Dorsolateral prefrontal cortex (tissue), 122 donors: ENCODE measurements at places on chromosomes 4 and X. TPM values are rescaled to one million over a fixed set of nuclear protein-coding genes. Genes with fewer than 3 reads are reported as not detected.

- no peak for DNase-seq
Observed at GRCh38 chr4:103074744-103075434, 1.7 kb downstream of the SLC9B2 start.

- no peak for DNase-seq
Observed at GRCh38 chrX:123454712-123455431, 270.8 kb downstream of the GRIA3 start.

- no peak for DNase-seq
Observed at GRCh38 chr4:138999666-139000065, 15.9 kb upstream of the NOCT start.

DNA sequence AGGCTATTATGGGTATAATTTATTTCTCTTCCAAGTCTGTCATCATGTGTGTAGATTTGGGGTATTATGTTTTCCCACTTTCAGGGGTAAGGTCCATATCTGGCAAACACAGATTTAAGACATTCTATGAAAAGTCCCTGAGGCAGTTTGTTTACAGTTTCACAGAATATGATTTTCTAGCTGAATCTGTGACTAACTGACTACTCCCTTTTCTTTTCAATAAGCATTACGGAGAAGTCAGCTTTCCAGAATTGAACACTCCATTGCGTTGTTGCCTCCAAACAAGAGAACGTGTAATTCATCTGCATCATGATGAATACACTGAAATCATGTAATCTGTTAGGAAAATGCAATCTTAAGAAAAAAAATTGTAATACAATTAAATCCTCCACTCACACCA, 226.7 kb upstream of the SFRP2 start:
- no peak for DNase-seq

DNA sequence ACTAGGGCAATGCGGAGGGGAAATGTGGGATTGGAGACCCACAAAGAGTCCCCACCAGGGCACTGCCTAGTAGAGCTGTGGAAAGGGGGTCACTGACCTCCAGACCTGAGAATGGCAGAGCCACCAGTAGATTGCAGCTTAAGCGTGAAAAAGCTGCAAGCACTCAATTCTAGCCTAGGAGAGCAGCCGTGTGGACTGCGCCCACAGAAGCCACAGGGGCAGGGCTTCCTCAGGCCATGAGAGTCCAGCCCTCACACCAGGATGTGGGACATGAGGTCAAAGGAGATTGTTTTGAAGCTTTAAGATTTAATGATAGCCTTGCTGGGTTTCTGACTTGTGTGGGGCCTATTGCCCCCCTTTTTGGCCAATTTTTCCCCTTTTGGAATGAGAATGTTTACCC, 379.0 kb downstream of the INPP4B start:
- no peak for DNase-seq

- no peak for DNase-seq
Observed at GRCh38 chrX:10032147-10032546, 65.0 kb downstream of the CLDN34 start.

DNA sequence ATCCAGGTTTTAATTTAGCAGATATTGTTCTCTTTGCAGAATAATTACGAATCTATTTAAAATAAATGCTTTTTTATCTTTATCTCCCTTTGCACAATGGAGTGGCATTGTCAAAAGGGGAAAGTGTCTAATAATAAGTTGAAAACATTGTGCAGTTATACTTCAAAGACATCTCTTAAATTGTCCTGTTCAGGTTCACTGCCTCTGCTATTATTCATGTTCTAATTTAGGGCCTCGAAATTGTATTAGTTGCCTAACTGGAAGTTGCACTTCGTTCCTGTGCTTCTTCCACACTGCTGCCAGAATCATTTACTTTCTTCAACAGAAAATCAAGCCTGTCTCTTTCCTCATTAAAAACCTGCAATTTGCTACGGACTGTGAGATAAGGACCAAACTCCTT, 150.5 kb upstream of the SPRY1 start:
- DNase-seq: no peak

GRCh38 chrX:131779741-131780140, 235.9 kb downstream of the OR13H1 start:
- no peak for DNase-seq

GRCh38 chrX:18449236-18449635, 23.8 kb downstream of the CDKL5 start:
- DNase-seq: no peak

- no peak for DNase-seq
Observed at GRCh38 chr4:2937986-2938385, 25.2 kb downstream of the NOP14 start.

GRCh38 chr4:159197260-159197884, 94.5 kb downstream of the RAPGEF2 start:
- no peak for DNase-seq

DNA sequence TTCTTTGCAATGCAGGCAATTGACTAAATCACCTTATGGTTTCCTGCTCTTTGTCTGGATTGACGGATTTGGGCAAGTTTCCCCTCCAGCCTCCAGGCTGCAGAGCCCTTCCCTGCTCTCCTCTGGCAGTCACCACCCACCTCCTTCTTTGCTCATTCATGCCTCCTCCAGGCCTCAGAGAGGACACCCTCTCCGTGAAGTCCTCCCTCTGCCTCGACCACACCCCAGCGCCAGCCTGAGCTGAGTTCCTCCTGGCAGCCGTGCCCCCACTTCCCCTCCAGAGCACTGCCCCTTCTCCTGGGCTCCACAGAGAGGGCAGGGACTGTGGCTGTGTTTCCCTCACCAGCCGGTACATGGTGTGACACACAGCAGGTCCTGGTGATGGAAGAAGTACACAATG, 53.7 kb downstream of the DCTD start:
- no peak for DNase-seq

- no peak for DNase-seq
Observed at GRCh38 chr4:1490654-1491327, 84.5 kb upstream of the NKX1-1 start.

- DNase-seq: no peak
Observed at GRCh38 chrX:10831716-10832502, 211.5 kb upstream of the MID1 start.

GRCh38 chr4:128107766-128108165, 46.7 kb downstream of the LARP1B start:
- DNase-seq: no peak

GRCh38 chr4:129614611-129615010, 518.7 kb downstream of the C4orf33 start:
- no peak for DNase-seq

- no peak for DNase-seq
Observed at GRCh38 chrX:103356858-103357257, 552 bp downstream of the TCEAL9 start.

DNA sequence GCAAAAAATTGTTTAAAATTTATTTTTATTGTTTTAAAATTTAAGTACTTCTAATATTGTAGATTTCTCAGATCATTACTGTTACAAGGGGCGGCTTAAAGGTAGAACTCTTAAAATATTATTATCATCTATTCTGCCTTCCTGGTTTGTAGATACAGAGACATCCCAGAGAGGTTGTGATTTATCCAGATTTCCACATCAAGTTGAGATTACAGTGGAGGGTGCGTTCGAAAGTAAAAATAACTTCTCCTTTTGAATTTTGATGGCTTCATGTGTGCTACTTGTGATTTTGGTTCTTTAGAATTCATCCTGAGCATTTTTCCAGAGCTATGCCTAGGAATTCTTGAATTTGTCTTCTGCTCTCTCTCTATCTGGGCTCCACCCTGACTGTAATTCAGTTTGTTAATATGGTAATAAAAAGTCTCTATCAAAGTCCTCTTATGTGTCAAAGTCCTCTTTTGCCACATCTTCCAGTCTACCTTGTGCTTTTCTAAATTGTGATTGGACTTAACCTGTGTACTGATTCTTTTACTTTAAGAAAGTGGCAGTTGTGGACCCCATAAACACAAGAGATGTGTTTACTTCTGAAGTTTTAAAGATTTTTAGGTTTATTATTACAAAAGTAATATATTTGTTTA, 37.2 kb downstream of the CLCN3 start:
- DNase-seq: no peak

- no peak for DNase-seq
Observed at GRCh38 chr4:12881945-12882584, 602.1 kb downstream of the RAB28 start.

DNA sequence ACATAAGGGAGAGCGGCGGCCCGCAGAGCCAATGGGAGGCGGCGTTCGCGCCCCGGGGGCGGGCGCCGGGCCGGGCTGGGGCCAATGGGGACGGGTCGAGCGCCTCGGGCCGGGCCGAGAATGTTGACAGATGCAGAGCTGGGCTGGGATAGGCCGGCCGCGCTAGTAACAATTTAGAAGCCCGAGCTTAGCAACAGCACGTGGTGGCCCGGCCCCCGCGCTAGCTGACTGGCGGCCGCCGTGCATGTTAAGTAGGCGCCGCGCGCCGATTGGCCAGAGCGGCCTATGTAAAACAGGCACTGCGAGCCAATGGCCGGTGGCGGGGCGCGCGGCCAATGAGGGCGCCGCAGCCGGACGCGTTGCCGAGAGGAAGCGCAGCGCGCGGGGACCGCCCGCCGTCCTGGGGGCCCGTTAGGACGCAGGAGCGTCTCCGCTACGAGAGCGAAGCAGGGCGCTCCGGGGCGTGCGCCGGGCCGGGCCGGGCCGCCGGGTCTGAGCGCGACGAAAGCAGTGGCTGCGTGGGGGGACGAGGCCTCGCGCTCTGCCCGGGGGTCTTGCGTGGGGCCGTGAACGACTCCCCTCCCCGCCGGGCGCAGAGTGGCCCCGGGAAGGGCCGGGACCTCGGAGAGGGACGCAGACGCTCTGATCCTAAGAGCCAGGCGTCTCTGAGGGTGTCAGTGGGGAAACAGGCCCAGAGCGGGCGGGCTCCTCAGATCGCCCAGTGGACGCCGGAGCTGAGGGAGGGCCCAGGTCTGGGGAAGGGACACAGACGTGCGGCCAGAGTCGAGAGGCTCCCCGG, 435 bp upstream of the MXD4 start:
- DNase-seq: peak; percentile 100

DNA sequence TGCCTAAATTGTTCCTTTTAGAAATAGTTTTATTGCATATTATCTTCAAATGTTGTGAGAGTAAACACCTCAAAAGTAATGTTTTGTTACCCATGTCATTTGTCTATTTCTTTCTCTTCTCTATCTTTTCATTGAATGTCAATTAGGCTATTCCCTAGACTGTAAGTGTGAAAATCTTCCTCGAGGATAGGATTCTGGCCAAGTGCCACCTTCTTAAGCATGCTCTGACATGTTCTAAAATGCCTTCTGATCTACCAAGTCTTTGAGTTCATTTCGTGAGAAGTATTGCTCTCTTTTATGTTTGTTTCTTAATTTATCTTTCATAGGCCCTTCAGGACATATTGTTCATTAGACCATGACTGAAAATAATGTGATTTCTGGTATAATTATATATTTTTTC, 44.1 kb upstream of the TLL1 start:
- DNase-seq: no peak

- DNase-seq: no peak
Observed at GRCh38 chr4:153814789-153815188, 25.9 kb upstream of the SFRP2 start.

DNA sequence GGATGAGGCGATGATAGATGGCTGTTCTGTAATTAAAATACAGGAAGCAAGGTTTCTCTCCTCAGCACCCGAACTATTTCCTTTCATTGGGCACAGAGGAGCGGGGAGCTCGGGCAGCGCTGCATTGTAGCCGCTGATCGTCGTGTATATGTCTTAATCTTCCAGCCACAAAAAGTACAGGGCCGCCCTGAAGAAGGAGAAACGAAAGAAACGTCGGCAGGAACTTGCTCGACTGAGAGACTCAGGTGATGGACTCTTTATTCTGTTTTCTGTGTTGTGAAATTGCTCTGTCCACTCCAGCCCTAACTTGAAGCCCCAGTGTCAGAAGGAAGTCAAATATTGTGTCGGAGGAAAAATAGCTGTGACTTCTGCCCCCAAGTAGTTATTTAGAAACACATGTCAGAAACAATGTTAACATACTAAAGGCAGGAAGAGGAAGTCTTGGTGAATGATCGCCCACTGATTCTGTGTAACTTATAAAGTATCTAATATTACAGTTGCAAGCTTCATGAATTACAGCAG, 546 bp downstream of the ZRSR2 start:
- no peak for DNase-seq

DNA sequence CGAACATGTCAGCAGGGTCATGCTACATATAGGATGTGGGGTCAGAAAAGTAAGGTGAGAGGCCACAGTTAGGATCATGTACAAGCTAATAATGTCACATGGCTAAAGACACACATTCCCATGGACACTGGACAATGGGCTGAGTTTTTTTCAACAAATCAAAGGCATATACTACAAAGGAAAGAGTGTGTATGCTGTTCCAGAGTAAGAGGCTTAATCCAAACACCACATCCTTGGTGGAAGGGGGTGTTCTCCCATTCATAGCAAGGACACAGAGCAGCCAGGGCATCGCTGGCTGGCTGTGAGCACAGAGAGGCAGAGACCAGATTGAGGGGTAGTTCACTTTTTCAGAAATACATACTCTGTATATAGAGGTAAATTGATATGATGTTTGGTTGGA, 131.7 kb downstream of the MGST2 start:
- no peak for DNase-seq

- DNase-seq: no peak
Observed at GRCh38 chr4:168531305-168531704, 34.5 kb downstream of the PALLD start.

- DNase-seq: no peak
Observed at GRCh38 chr4:26812049-26812714, 48.5 kb upstream of the STIM2 start.

GRCh38 chr4:93031431-93032098, 727.8 kb downstream of the GRID2 start:
- no peak for DNase-seq

DNA sequence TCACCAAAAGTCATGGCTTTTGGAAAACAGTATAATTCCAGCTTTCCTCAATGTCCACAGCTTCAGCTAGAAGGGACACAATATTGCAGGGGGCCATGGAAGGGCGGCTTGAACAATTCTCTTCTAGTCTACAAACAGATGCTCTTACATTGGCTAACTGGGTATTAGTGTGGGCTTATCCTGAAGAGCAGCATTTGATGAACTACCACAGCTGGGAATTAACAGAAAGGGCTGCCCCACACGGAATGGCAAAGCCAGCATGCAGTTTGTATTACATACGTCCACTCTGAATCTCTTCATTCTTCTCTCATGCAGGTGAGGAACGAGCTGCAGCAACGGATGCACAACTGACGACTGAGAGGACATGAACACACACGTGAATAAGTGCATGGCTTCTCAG, 13.0 kb upstream of the PDCL2 start:
- no peak for DNase-seq

GRCh38 chr4:2356123-2357069, 62.0 kb downstream of the ZFYVE28 start:
- no peak for DNase-seq

- no peak for DNase-seq
Observed at GRCh38 chr4:148056879-148057278, 325.0 kb downstream of the ARHGAP10 start.

Gene NOX1
- total RNA-seq: not detected

Gene ATP8A1
- 193 TPM for total RNA-seq

Gene PPBP
- 1.2 TPM for total RNA-seq

Gene TMEM175
- 61.8 TPM for total RNA-seq

Gene CYLC1
- not detected for total RNA-seq

Gene SLC6A14
- not detected for total RNA-seq

Gene MAGEA10
- not detected for total RNA-seq

Gene OPHN1
- 29.8 TPM for total RNA-seq
